T-helper 1 cell (primary cell): ENCODE measurements at places on chromosomes 1 and 21.
A peak's percentile ranks its signal among the peaks of the same experiment; 100 is the strongest.

DNA sequence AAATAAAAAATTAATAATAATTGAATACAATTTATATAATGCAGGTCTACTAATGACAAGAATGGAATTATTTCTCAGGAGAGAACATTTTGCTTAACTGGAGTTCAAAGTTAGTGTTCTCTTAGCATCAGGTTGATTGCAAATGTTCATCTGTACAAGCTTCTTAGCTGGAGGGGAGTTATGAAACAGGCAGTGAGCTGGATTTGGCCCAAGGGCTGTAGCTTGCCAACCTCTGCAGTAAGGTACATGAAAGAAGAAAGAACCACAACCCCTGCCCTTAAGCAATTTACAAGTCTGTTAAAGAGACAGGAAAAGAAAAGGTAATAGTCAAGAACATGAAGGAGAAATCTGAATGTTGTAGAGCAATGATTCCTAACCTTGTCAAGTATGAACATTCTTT is 17.0 kb downstream of the LPGAT1 start:
- no peak for DNase-seq

- DNase-seq: no peak
Observed at GRCh38 chr1:248851390-248851789, 7.5 kb downstream of the ZNF692 start.

- no peak for DNase-seq
Observed at GRCh38 chr1:199290186-199290585, 651.3 kb downstream of the PTPRC start.

GRCh38 chr1:8666389-8667167 is 150.9 kb downstream of the RERE start:
- no peak for DNase-seq

GRCh38 chr21:34916446-34916845 is 132.7 kb downstream of the RUNX1 start:
- DNase-seq: no peak

GRCh38 chr1:172219966-172220365 is 200.5 kb upstream of the C1orf105 start:
- DNase-seq: no peak

GRCh38 chr1:167268347-167268787 is 47.7 kb downstream of the POU2F1 start:
- DNase-seq: no peak

DNA sequence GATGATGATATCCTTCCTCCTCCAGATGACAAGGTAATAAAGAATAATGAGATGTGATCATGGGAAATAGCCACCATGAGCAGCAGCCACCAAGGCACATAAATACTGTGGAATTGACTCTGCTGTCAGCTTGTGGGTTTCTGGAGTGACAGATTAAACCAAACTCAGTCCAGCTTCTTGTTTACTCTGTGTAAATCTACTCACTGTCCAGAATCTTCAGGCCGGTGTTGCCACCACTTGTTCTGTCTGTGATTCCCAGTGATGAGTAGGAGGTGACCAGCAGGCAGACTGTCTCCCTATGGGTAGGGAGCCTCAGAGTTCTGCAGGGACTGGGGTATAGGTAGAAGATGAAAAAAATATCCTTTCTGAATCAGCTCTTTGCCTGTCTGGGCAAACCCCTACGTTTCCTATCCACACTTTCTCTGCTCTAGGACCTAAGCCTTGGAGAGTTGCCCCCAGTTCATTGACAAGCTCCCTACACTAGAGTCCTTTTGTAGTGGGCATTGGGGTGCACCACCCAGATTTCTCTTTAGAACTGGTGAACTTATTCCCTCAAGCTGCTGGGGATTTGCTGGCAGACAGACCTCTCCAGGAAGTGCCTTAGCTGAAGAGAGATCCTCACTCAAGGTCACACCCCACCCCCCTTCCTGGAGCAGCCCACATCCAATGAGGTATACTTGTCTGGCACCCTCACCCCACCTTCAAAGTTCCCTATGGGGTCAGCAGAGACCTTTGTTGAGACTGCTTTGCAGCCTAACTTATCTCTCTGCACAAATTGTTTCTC is 47.6 kb downstream of the ATP1A1 start:
- DNase-seq: no peak

- peak; percentile 53 for DNase-seq
Observed at GRCh38 chr1:32753532-32754316, 51.2 kb upstream of the SYNC start.

- no peak for DNase-seq
Observed at GRCh38 chr1:192977089-192977706, 82.0 kb downstream of the UCHL5 start.

GRCh38 chr1:94180650-94181049 is 56.7 kb downstream of the ARHGAP29 start:
- no peak for DNase-seq

DNA sequence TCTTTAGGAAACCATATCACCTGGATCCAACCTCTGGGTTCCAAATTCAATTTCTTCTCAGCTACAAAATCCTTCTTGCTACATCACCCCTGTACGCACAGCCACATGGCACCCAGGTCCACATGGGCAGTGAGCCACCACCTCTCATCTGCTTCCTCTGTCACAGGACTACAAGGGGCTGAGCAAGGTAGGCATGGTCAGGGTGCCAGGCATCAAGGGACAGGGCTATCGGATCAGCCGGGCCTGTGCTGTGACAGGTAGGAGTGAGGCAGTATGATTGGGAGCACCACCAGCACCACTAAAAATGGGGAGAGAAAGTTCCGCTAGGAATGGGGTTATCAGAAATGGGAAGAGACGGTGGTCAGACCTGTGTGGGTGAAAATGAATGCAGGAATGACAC is 29.4 kb downstream of the S100A6 start:
- no peak for DNase-seq

DNA sequence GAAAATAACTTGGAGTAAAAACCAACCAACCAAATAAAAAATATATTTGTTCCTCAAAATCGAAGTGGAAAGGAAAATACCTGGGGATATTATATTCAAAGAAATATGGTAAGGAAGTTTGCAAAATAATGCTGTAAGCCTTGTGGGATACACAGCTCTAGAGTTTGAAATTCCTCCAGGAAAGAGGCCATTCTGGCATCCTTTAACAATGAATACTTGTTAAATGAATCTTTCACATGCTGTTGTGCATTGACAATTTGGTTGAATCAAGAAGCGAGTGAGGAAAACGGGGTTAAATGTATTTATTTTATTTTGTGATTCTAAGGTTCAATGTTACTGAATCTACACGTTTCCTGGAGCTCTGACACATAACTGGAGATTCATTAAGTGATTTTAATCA is 30.5 kb upstream of the NTNG1 start:
- DNase-seq: no peak

DNA sequence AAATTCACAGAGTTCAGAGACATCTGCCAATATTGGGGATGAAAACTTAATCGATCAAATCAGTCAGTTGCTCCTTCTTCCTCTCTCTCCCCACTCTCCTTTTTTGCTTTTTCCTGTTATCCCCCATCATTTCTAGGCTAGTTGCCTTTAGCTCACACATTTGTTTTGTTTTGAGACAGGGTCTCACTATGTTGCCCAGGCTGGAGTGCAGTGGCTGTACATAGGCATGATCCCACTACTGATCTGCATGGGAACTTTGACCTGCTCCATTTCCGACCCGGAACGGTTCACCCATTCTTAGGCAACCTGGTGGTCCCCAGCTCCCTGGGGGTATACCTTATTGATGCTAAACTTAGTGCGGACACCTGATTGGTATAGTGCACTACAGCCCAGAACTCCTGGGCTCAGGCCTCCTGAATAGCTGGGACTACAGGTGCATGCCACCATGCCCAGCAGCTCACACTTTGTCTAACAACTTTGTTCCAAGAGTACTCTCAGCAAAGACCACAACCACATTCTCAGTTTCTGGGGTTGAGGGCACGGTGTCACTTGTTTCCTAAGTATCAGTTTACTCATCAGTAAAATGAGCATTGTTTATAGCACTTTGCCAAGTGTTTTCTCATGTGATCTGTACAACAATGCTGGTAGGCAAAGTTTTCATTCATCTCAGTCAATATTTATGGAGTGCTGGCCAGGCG is 6.7 kb upstream of the ELOA start:
- no peak for DNase-seq

- DNase-seq: no peak
Observed at GRCh38 chr1:221823561-221823960, 81.7 kb upstream of the DUSP10 start.

- no peak for DNase-seq
Observed at GRCh38 chr1:169999331-169999741, 75.2 kb downstream of the KIFAP3 start.

DNA sequence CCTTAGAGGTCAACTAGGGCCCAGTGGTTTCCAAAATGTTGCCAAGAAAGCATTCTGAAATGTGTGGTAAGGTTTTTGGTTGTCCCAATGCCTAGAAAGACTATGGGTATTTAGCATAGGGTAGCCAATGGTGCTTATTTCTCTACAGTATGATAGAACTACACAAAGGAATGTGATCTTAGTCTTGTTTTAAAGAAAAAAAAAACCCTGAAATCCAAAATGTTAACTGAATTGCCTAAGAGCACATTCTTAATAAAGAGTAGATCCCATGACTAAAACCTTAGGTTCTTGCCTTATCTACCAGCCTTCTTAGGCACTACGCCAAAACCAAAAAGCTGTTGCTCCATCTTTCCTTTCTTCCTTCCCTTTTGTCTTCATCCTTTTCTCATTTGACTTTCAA is 428.2 kb downstream of the MRPL39 start:
- no peak for DNase-seq

DNA sequence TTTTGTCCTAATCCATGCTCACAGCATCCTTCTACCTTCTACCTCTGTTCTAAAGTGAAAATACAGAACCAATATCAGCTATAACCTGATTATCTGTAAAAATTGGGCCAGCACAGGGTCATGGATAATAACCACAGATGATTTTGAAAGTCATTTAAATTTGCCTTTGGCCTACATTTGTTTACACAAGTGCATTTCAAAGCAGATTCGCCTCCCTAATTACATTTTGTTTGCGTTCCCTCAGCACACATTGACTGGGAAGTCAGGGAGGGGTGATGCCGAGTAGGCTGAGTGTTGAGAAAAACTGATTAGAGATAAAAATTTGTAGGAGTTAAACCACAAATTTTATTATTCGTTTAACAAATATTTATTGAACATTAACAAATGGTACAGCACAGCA is 19.2 kb upstream of the RGS8 start:
- DNase-seq: no peak

DNA sequence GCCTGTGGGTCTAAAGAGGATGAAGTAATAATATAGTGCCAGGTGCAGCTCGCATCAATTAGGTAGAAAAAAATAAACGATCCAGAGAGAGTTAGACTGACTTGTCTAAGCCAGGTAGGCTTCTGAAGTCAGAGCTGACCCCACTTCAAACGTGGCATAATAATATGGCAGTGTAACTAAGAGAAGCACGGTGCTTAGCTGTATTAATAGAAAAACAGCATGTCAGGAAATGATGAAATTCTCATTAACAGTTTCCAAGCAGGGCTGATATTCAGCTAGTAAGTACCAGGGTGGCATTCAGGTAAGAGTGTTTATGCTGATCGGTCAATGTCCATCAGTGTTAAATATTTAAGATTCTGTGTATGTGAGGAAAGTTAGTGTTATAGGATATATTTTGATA is 145.8 kb upstream of the SAMSN1 start:
- no peak for DNase-seq

- no peak for DNase-seq
Observed at GRCh38 chr1:176379626-176380339, 83.2 kb upstream of the PAPPA2 start.

GRCh38 chr1:170520601-170521000 is 11.4 kb upstream of the GORAB start:
- no peak for DNase-seq

- DNase-seq: no peak
Observed at GRCh38 chr1:232450615-232451014, 179.3 kb downstream of the SIPA1L2 start.

- DNase-seq: no peak
Observed at GRCh38 chr21:39927304-39927886, 60.2 kb downstream of the PCP4 start.

- DNase-seq: no peak
Observed at GRCh38 chr1:209187589-209187988, 395.9 kb upstream of the CAMK1G start.

- no peak for DNase-seq
Observed at GRCh38 chr1:162272419-162272818, 104.2 kb downstream of the SPATA46 start.

DNA sequence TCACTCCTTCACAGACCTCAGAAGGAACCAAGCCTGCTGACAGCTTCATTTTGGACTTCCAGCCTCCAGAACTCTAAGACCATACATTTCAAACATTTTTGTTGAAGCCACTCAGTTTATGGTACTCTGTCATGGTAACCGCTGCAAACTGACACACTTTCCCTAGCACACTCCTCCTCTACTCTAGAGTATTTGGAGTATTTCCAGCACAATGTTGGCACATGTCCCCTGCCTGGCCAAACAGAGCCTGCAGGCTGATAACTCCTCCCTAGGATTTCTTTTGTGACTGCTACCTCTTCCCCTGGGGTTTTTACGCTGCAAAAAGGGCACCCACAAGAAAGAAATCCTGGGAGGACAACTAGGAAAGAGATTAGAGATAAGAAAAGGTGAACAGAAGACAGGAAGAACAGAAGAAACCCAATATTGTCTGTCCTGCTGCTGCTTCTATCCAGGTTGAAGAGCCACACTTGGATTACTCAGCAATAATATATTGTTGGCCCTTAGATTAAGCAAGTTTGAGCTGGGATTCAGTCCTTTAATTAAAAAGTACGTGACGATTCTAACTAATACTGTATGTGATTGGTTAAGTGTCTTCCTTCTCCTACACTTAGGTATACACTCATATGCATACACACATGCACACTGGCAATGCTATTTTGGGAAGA is 844.1 kb downstream of the LTN1 start:
- no peak for DNase-seq

DNA sequence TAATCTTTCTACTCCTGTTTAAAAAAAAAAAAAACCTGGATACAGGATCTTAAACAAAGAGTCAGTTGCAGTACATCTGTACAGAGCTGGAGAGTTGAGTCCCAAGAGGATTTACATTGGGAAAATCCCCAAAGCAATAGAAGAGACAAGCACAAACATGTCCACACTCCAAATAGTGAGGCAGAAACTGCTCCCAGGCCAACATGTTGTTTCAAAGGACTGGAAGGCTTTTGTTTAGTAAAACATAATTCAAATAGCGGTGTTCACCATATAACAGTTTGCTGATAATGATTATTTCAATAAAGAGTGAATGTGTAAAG is 425.4 kb downstream of the ADGRL2 start:
- DNase-seq: no peak

DNA sequence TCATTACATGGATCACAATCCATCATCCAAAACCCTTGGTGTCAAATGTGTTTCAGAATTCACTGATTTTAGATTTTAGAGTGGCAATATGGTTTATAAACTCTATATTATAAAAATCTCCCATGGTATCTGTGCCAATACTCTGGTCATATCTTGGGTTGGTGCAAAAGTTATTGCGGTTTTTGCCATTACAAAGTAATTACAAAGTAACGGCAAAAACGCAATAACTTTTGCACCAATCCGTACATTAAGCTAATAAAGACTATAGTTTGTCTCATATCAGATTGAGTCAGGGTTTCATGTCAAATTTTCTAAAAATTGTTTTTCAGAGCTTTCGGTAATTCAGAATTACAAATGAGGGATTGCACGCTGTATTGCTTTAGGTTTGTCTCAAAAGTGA is 23.4 kb upstream of the NTMT2 start:
- no peak for DNase-seq
